ENCODE measurements at places on chromosomes 5 and 9.

GRCh38 chr5:176440927-176441706 is 7.1 kb upstream of the FAF2 start:
- no peak for DNase-seq

DNA sequence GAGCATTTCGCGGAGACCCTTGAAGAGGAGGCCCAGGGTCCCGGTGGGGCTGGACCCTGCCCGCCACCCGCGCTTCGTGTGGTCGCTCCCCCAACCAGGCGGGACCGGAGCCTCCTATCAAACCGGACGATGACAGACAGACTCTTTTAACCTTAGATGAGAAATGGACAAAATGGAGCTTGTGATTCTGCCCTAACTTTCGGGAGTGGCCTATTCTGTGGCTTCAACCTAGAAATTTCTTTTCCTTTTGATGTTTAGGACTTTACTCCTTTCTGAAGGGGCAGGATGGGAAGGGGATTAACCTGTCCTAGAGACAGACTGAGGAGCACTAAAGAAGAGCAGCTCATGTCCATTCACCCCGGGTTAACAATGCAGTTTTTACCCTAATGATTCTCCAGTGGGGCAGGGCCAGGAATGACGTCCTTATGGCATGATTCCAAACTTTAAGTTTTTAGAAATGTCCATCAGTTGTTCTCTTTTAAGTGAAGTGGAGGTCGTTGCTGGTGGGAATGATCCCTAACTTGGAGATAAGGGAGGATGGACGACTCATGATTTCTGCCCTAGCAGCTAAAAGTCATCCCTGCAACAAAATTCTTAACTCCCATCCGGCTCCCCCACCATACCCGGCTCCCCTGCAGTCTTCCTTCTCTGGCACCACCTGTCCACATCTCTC is 1.0 kb downstream of the NIPSNAP3A start:
- no peak for DNase-seq

- no peak for DNase-seq
These were observed 17.8 kb downstream of the SLC38A9 start for GRCh38 chr5:55694152-55694830.

GRCh38 chr9:130235558-130236435 is 29.8 kb upstream of the HMCN2 start:
- peak; percentile 66 for DNase-seq

DNA sequence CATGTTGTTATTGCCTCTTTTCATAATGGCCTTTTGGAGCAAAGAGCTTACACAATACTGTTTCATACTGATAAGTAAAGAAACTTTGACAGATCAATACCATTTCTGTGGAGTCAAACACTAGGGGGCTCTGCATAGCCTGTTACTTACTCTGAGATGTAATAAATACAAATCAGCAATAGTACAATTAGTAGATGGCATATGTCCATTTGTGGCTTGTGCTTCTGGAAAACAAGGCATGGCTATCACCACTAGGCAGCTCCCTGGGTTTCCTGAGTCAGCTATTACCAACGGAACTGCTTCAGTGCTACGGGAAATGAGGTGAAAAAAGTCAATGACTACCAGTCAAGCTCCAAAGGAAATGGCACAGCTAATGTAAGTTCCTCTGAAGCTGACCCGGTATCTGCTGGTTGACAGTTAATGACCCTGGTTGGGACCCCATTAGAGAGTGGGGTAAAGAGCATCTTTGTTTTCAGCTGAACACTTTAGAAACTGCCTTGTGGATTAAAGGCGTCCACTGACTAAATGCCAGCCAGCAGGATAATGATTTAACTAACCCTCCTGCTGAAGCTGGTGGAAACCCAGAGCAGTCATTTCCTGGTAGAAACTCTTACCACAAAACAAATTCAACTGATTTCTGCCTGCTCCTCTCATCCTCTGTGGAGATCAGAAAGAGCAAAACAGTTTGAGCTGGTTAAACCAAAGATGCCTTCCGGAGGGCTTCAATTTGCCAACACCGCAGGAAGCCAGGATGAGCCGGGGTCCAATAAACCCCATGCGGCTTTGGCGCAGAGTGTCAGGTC is 69.0 kb upstream of the FAM169A start:
- DNase-seq = peak; percentile 1

GRCh38 chr5:66671305-66671704 is 75.1 kb downstream of the MAST4 start:
- no peak for DNase-seq

- no peak for DNase-seq
These were observed 176.6 kb upstream of the TBCA start for GRCh38 chr5:77952636-77953212.

GRCh38 chr5:86507574-86507973 is 110.2 kb upstream of the COX7C start:
- no peak for DNase-seq

- no peak for DNase-seq
These were observed 401.9 kb upstream of the ACTBL2 start for GRCh38 chr5:57884346-57885102.
